ENCODE measurements at places on chromosomes 1 and 21.

GRCh38 chr1:7263021-7263960 is 478.0 kb downstream of the CAMTA1 start:
- DNase-seq: no peak

DNA sequence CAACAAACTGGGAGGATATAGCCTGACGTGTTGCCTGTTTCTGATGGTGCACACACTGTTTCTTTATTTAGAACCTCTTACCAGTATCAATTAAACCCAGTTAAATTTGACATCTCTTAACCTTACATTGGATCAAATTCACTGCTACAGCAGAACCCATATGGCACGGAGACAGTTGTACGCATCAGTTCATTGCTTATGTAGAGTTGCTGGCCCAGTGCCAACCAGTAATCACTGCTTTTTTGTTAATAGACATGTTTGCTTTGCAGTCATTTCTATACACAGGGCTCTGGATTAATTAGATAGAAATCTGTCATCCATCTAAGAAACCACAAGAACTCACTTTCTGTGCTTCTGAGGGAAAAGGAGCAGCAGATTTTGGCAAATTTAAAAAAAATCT is 154.0 kb downstream of the RWDD3 start:
- no peak for DNase-seq

- DNase-seq: no peak
Measured at GRCh38 chr1:225044258-225044657, 114.8 kb downstream of the DNAH14 start.

- DNase-seq: no peak
Measured at GRCh38 chr21:16241479-16241963, 511.7 kb downstream of the USP25 start.

- no peak for DNase-seq
Measured at GRCh38 chr1:171355727-171356126, 41.7 kb downstream of the FMO4 start.

DNA sequence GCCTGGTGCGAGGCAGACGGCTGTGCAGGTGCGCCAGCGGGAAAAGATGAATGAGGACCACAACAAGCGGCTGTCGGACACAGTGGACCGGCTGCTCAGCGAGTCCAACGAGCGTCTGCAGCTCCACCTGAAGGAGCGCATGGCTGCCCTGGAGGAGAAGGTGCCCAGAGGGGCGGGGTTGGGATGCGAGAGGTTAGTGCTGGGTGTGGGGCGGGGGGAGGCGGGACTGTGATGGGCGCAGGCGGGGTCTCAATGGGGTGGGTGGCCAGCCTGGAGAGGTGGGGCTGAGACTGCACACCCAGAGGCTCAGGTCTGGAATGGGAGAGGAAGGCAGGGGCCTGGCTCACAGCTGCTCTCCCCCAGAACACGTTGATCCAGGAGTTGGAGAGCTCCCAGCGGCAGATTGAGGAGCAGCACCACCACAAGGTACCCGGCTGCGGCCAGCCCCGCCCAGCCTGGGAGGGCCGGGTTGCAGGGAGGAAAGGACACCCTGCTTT is 22.3 kb downstream of the PPFIA4 start:
- no peak for DNase-seq

- DNase-seq: no peak
Measured at GRCh38 chr1:60664086-60664625, 418.2 kb upstream of the NFIA start.

- no peak for DNase-seq
Measured at GRCh38 chr1:15836772-15837669, 10.5 kb upstream of the SPEN start.

- DNase-seq: no peak
Measured at GRCh38 chr21:46078322-46078977, 19.5 kb upstream of the COL6A2 start.

- no peak for DNase-seq
Measured at GRCh38 chr1:150809651-150810050, 1.6 kb upstream of the CTSK start.

- no peak for DNase-seq
Measured at GRCh38 chr1:98723574-98723973, 62.1 kb downstream of the SNX7 start.

DNA sequence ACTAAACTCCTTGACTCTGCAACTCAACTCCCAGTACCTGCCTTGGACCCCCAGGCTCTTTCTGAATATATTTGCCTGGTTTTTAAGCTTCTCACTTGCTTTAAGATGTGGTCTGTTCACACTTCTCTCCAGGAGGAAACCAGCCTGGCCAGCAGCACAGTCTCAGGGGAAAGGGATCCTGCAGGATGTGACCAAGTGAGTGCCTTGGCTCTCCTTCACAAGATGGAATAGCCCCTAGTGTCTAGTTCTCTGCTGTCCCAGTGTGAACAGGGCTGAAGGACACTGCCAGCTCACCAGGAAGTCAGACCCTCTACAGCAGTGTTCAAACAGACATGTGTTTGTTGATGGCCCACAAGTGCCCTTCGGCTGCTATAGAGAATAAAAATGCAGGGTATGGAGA is 32.9 kb downstream of the CD244 start:
- DNase-seq: no peak

- no peak for DNase-seq
Measured at GRCh38 chr1:217562229-217562878, 68.5 kb downstream of the GPATCH2 start.

DNA sequence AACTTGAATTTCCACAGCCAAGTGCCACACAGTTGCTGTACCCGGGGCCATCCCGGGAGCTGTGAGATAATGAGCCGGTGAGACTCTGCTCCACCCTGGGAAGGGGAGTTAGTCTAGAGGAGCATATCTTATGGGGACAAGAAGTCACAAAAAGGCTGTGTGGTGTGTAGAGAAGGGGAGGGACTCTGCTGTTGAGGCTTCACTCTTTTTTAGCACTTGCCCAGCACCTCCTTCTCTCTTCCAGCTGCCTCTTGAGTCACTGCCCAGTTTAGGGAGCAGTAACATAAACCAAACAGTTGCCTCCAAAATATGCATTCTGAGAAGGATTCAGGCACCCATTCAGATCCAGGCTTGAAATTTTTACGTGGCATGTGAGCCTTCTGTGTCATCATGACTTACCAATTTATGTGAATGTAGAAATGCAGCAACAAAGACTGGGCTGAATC is 744 bp upstream of the WDR26 start:
- DNase-seq: no peak

- DNase-seq: no peak
Measured at GRCh38 chr1:3912809-3913685, 13.0 kb upstream of the C1orf174 start.

- DNase-seq: peak; percentile 26
Measured at GRCh38 chr21:42424914-42425541, 21.3 kb downstream of the UBASH3A start.

GRCh38 chr1:18794561-18794960 is 64.9 kb downstream of the TAS1R2 start:
- no peak for DNase-seq
